ENCODE measurements at places on chromosomes 6 and 20. TPM values are rescaled to one million over a fixed set of nuclear protein-coding genes. Genes with fewer than 3 reads are reported as not detected.

ADTRP gene
- 1.6 TPM for total RNA-seq

C6orf15 gene
- total RNA-seq: not detected

TULP1 gene
- not detected for total RNA-seq

LY86 gene
- 2.9 TPM for total RNA-seq
